Occipital lobe (tissue), 3 donors: ENCODE measurements at places on chromosomes 13 and 19. TPM values are rescaled to one million over a fixed set of nuclear protein-coding genes. Genes with fewer than 3 reads are reported as not detected.

Gene CASP14
- not detected for total RNA-seq

Gene PAF1
- total RNA-seq: 29.2 TPM

Gene SAFB
- 76.6 TPM for total RNA-seq

Gene ZNF490
- total RNA-seq: 11.4 TPM

- DNase-seq: no peak
These were observed 2.6 kb downstream of the UNC13A start for GRCh38 chr19:17685451-17686022.

DNA sequence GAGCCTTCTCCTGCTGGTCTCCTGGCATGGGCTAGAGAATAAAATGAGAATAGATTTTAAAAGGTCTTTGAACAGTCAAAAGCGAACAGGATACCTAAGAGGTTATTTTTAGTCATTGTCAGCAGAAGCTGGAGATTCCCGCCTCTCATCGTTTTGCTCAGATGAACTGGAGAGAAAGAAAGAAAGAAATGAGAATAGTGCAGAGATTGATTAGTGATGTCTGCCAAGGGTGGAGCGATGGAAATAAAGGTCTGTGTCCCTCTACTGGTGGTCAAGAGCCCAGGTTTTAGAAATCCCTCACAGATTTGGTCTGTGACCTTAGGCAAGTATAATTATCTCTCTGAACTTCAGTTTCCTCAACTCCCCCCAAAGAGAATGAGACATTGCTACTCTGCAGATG lies 5.3 kb downstream of the NCAN start:
- DNase-seq: no peak

GRCh38 chr19:49851456-49852259 lies 699 bp downstream of the PTOV1 start:
- DNase-seq: no peak

DNA sequence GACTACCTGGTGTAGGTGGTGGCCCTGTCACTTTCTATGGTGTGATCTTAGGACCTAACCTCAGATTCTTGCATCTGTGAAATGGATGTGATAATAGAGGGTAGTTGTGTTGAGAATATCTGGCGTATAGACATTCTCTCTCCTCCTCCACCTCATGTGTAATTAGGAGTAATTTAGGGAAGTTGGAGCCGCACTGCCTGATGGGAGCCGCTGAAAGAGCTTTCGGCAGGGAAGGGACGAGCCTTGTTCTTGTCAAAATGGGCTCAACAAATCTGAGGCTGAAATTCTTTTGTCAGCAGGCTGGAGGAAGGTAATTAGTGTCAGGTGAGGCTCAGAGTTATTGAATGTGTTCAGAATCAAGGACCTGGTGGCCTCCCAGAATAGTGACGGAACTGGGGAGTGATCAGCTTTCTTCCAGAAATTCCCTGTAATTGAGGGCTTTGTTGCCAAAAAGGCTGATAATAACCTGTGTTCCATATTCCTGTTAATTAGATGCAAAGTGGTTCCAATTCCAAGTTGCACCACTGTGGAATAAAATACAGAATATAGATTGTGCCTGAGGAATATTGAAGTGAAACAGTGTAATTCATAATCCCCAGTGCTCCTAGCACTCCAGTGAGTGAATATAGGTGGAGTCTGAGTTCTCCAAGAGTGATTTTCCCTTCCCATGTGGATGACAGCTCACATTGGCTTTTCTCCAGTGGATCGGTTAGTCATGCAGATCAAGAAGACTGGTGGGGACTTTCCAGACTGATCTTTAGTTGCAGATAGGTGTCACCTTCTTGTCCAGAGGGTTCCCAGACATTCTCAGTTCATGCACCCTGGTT lies 47.5 kb downstream of the SPATA13 start:
- DNase-seq: no peak
